ENCODE measurements at places on chromosomes 3 and 15.

DNA sequence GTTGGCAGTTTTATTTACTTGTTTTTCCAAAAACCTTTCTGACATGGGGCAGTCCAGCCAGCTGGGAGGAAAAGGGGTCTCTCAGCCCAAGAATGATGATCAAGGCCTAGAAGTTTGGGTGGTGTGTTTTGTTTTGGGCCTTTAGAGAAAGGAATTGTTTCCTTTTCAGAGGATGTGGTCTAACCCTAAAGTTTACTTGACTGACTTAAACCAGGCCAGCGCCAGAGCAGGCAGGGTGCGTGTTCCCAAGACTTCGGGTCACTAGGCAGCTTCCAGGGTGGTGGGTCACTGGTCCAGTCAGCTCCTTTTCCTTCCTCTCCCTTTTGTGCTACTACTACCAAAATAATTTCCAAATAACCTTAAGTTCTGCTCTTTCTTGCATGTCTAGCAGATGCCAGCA is 4.9 kb downstream of the FLNB start:
- no peak for DNase-seq

DNA sequence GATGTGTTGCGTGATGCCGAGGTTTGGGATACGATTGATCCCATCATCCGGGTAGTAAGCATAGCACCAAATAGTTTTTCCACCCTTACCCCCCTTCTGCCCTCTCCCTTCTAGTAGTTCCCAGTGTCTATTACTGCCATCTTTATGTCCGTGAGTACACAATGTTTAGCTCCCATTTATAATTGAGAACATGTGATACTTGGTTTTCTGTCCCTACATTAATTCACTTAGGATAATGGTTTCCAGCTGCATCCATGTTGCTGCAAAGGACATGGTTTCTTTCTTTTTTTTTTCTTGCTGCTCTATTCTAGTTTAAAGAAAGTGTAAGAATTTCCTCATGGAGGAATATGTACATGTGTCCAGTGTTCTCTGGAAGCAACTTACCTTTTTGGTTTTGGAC is 51.8 kb downstream of the NSUN3 start:
- no peak for DNase-seq

DNA sequence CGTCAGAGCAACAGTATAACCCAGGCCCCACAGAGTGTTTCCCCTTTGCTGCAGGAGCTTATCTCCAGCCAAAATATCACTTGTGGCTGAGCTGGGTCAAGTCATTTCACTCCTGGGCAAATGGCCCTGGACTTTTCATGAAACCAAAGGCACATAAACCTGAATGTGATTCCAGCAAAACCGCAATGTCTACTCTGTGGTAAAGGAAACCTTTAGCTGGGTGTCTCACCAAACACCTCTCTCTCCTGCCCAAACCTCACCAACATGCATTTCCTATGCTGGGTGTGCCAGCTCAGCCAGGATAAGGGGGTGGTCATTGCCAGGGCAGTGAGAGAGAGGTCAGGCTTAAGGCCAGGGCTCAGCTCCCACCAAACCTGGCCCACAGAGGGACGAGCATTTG is 67.4 kb downstream of the GTPBP8 start:
- no peak for DNase-seq

GRCh38 chr3:56193519-56193918 is 274.7 kb downstream of the ERC2 start:
- no peak for DNase-seq

- DNase-seq, result no peak
These were observed 32.9 kb downstream of the GHSR start for GRCh38 chr3:172415323-172415722.

- no peak for DNase-seq
These were observed 13.8 kb downstream of the MUC13 start for GRCh38 chr3:124920718-124921117.

GRCh38 chr3:37701734-37702433 is 159.8 kb upstream of the CTDSPL start:
- no peak for DNase-seq

- no peak for DNase-seq
These were observed 268.1 kb downstream of the PLOD2 start for GRCh38 chr3:145892869-145893268.

- DNase-seq, result no peak
These were observed 35.5 kb upstream of the TIMP4 start for GRCh38 chr3:12194209-12194608.

- no peak for DNase-seq
These were observed 21.8 kb downstream of the DGKG start for GRCh38 chr3:186340204-186340603.

DNA sequence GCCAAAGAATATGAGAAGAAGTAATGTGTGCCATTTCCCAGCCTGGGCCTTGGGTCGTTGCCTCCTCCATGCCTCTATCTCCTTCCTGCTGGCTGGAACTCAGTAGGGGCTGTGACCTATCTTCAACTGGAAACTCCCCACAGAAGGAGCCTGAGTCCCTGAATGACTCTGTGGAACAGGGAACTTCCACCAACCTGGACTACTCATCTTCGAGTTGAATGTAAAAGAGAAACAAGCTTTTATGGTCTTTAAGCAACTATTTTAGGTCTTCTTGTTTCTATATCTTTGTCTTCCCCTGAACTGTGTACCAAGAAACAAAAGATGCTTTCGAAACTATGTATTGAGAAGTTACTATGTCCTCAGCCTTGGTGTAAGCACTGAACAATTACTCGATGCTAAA is 355.3 kb upstream of the NR2F2 start:
- no peak for DNase-seq

GRCh38 chr3:118833075-118833474 is 201.6 kb downstream of the IGSF11 start:
- no peak for DNase-seq

DNA sequence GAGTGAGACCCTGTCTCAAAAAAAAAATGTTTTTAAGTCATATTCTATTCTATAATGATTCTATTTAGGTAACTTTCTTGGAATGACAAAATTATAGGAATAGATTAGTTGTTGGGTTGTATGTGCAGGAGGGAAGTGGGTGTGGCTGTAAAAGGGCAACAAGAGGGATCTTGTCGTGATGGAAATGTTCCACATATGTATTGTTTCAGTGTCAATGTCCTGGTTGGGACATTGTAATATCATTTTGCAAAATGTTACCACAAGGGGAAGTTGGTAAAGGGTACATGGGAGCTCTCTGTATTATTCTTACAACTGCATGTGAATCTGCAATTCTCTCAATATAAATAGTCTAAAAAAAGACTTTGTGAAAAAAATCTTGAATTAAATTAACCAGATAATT is 14.3 kb upstream of the ABHD5 start:
- no peak for DNase-seq

GRCh38 chr15:47987461-47987860 is 133.3 kb upstream of the SLC24A5 start:
- DNase-seq, result no peak

DNA sequence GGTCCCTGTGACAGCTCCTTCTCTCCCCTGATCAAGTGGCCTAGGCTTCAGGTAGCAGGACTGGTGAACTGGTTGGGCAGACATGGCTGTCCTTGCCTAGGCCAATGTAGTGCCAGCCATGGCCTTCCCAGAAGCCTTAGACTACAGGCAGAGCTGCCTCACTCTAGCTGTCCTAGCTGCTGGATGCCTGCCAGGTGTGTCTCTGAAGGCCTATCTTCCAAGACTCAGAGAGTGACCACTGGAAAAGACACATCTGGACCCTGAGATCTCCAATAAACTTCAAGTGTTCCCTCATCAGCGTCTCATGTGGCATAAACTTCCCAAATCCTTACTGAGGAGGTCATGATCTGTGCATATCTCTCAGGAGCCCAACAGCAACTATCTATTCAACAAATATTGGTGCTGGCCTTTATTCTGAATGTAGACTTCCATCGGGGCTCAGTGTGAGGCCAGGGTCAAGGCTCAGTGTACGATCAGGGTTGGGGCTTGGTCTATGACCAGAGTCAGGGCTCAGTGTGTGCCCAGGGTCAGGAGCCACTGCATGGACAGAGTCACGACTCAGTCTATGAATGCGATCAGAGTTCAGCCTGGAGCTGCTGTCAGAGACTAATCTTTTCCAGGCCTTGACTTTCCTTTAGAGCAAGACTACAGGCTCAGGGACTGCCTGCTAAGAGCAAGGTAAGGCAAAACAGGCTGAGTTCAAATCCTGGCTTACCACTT is 36.5 kb upstream of the INSYN1 start:
- no peak for DNase-seq

- no peak for DNase-seq
These were observed 1.1 kb upstream of the TRPM1 start for GRCh38 chr15:31102374-31103342.

DNA sequence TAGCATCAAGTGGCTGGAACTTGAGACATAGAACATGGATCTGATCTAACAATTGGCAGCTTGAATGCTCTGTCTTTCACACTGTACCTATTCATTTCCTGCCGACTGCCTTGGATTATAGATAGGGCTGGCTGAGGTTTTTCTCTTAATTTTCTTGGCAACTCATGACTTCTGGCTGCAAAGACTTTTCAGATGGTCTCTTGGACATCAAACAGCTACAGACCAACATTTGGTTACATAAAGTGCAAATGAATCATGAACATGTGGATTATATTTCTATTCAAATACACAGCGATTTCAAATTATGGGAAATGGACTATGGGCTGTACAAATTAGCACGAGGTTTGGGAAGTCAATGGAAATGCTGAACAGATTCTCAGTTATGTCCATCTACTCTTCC is 26.2 kb upstream of the IL16 start:
- DNase-seq, result no peak

DNA sequence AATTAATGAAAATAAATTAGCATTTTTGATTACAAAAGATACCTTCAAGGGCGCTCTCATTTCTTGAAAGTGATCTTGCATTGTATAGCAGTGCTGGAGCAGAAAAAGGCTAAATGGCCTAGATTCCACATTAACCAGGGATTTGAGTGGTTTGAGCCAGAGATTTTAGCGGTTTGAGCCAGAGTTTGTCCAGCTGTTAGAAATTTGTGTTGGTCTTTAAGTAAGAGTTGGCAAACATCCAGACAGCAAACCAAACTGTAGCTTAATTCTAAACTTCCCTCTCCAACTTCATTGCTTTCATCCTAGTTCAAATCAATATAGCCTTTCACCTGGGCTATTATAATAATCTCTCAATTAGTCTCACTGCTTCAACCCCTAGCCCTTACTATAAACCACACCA is 351.7 kb downstream of the IGSF11 start:
- DNase-seq, result no peak

DNA sequence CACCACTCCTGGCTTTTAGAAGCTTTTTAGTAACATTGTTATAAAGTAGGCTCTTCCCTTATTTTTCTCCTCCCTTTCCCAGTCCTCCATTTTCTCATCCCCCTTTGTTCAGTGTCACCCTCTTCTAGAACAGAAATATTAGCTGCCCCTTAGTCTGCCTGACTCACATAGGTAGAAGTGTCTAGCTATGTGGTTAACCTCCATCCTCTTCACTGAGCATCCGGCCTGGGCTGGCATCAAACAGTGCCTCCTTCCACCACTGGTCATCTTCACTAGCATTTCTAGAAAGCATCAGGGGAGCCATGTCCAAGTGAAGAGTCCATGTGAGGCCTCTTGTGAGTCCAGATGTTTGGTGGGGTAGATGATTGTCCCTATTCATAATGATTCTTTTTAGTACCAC is 70.0 kb upstream of the SKOR1 start:
- no peak for DNase-seq

- DNase-seq, result no peak
These were observed 24.3 kb upstream of the IMPDH2 start for GRCh38 chr3:49053543-49053942.

DNA sequence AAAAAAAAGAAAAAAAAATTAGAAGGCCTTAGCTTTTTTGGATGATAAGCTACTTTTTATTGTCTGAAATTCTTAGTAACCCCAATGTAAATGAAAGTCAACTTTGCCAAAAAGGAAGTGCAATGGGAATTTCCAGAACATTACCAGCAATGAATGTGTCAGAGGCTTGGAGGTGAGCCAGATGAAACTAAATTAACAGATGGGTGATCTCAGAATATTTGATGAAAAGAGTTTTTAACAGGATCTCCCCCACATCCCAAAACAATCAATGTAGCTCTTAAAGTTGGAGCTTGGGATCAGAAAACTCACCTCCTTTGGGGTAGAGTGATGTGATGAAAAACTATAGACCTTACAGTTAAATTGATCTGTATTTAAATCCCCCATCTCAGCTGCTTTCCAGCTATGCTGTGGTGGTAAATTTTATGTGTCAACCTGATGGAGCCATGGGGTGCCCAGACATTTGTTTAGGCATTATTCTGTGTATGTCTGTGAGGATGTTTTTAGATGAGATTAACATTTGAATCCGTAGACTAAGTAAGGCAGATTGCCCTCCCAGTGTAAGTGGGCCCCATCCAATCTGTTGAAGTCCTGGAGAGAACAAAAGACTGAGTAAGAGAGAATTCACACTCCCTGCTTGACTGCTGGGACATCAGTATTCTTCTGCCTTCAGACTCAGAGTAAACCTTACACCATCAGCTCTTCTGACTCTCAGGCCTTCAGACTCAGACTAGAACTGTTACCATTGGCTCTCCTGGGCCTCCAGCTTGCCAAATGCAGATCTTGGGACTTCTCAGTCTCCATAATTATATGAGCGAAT is 84.3 kb upstream of the TNFSF10 start:
- DNase-seq, result no peak

DNA sequence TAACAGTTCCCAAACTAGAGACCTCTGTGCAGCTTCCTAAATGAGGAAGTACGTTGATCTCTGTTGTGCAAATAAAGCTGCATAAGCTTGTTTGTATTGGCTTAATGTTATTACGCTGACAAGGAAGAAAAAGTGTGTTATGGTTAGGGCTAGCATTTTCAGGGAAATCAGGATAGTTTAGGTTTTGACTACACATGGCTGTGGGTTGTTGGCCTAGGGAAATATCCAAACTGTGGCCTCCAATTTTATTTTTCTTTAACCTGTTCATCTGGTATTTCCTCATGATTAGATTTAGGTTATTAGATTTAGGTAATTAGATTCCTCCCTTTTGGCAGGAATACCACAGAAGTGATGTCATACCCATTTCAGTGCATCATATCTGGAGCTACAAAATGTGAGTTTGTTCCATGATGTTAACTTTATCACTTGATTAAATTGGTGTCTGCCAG is 8.7 kb upstream of the MCCC1 start:
- no peak for DNase-seq

- no peak for DNase-seq
These were observed 11.7 kb upstream of the SPATA12 start for GRCh38 chr3:57048728-57049127.

DNA sequence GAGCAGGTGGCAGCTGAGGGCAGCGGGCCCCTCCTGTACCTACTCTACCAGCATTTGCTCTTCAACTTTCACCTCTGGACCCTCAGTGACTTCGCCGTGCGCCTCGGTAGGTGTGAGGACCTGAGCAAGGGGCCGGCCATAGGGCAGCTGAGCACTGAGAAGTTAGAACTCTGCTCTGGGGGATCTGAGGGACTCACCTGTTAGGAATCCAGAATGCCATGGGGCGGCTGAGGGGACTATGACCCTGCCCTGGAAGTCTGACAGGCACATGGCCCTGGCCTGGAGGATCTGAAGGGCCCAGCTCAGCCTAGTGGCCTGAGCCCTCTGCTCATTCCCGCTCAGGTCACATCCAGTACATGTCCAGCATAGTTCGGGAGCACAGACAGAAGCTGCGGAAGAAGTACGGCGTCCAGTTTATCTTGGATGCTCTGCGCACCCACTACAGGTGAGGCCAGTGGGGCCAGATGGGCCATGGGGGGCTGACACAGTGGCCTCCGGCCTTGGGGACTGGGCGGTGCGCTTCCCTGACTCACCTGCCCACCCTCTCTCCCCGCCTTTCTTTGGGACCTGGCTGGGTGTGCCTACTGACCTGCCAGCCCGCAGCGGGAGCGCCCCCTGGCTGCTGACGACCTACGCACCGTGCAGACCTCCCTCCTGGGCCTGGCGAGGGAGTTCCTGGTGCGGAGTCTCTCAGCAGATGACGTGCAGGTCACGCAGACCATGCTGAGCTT is 18.8 kb downstream of the NBEAL2 start:
- peak; percentile 73 for DNase-seq

Data from stimulated activated CD4-positive, alpha-beta T cell treated with anti-CD3 and anti-CD28 coated beads, Interleukin-12 subunit alpha, Interleukin-12 subunit beta, amount 100 ng/mL, for 4 hours (primary cell).